ENCODE measurements at places on chromosomes 16 and 17.

DNA sequence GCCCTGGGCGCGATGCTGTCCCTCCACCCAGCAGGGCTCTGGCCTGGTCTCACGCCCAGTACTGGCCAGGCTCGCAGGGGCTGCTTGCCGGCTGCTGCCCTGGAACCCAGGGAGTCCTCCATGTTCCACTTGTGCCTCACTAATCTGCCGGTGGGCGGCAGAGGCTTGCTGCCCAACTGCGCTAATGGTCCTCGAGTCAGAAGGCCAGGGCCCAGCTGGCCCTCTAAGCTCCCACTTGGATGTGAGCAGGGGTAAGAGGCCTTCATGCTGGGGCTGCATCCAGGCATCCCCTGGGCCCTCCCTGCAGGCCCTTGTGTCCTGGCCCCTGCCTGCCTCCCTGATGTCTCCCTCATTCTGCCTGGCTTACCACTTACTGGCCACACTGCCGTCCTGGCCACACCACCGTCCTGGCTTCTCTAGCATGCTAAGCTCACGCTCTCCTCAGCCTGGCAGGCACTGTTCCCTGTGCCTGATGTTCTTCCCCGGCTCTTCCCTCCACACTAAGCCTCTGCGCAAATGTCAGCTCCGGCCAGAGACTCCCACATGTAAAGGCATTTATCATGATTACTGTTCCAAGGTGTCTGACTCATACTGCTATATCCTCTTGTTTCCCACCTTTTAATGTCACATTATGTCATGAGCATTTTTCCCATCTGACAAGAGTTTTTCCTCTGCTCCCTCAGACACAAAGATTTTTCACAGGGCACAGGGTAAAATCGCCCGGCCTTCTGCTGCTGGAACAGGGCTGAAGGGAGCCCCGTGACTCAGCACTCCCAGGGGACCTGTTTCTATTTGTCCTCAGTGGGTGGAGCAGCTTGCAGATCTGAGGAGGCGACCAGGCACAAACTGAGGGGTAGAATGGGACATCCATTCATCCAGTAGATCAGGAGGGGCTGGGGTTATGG is 15.9 kb downstream of the B9D1 start:
- DNase-seq: no peak

- DNase-seq: no peak
Measured at GRCh38 chr16:49468611-49469310, 95.2 kb downstream of the C16orf78 start.

- DNase-seq: no peak
Measured at GRCh38 chr16:14510939-14511799, 118.9 kb downstream of the PARN start.

DNA sequence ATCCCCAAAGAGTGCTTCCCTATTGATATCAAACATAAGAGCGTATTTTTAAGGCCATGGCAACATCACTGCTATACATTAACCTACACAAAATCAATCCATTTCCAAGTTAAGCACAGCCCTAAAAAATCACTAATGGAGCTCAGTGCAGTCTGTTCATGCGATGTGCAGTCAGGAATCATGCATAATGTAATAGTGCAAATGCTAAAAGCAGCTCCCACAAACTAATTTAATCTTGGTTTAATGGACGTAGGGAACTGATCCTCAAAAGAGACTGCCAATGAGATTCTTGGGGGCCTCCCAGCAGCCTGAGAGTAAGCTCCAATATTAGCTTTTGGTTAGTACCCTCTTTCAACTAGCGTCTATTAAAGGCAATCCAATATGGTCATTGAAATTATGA is 245.9 kb downstream of the TOX3 start:
- no peak for DNase-seq

DNA sequence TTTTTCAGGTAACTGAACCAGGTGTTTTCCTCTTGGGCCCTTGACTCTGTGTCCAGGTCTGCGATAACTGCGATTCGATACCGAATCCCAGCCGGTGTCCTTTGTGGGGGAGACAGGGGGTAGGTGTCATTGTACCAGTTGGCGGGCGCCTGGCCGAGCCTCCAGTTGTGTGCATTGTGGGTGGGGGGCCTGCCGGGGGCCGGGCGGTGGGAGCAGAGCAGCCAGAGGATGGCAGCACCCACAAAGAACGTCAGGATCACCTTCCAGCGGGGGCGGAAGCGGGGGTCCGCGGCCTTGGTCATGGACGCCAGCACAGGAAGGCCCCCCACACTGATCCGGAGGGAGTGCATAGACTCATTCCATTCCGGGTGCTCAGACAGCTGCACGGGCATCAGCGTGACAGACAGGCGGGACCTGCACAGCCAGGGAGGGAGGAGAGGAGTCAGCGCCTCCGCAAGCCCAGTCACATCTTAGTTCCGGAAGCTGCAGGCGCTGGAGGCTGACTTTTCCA is 12.3 kb downstream of the CANT1 start:
- no peak for DNase-seq

DNA sequence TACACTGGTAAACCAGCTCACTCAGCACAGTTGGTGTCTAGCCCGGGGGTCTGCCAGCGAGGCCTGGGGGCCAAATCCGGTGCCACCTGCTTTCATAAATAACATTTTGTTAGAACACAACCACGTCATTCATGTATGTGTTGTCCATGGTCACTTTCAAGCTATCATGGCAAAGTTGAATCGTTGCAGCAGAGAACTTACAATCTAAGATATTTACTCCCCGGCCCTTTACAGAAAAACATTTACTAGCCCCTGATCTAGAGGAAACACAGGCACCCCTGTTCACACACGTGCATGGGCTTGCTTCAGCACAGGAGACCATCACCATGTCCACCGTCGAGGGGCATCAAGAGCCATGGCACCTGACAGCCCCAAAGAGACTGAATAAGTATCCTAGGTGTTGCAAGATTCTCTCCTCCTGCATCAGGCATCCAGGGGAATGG is 111.4 kb upstream of the DNAH9 start:
- DNase-seq: no peak

DNA sequence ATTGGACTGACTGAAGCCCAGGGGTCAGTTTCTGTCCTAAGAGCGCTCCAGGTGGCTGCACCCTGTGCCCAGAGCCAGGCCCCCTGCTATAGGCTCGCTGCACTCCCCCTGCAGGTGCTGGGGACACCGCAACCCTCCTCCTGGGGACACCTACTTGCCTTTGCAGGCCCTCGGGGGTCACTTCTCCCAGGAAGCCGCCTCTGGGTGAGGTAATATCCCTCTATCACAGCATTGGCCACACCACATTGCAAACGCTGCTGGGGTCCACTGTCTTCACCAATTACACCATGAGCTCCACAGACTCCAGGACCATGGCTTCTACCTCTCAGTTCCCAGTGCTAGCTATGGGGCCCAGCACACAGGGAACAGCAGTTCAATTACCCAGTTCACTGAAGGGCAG is 14.9 kb downstream of the USP36 start:
- no peak for DNase-seq

- DNase-seq: no peak
Measured at GRCh38 chr17:3911271-3912053, 4.8 kb downstream of the P2RX1 start.

Measured in stimulated activated CD8-positive, alpha-beta memory T cell treated with anti-CD3 and anti-CD28 coated beads, Interleukin-7, amount 100 ng/mL, for 1 hour (primary cell).